ENCODE measurements at places on chromosomes 3 and 15. TPM values are rescaled to one million over a fixed set of nuclear protein-coding genes. Genes with fewer than 3 reads are reported as not detected.

The SPTSSB gene
- not detected for total RNA-seq

The FOXB1 gene
- 0.37 TPM for total RNA-seq

The PEX5L gene
- not detected for total RNA-seq

The CCDC13 gene
- total RNA-seq: 0.44 TPM

The C3orf80 gene
- not detected for total RNA-seq

The SLC24A5 gene
- total RNA-seq: not detected

- H3K36me3 ChIP-seq: no peaks in the 10 kb centered on the region
- DNase-seq: no peak
- peaks cover 5% of the 10 kb centered on the region for H3K4me1 ChIP-seq
- no peak overlapping the region for H3K4me3 ChIP-seq
Observed at GRCh38 chr3:122098611-122099010, 43.4 kb downstream of the CD86 start.

GRCh38 chr15:52782514-52782913 lies 7.6 kb downstream of the ONECUT1 start:
- H3K27me3 ChIP-seq: peaks cover 65% of the 10 kb centered on the region
- H3K36me3 ChIP-seq: no peaks in the 10 kb centered on the region
- H3K4me3 ChIP-seq: no peak overlapping the region

DNA sequence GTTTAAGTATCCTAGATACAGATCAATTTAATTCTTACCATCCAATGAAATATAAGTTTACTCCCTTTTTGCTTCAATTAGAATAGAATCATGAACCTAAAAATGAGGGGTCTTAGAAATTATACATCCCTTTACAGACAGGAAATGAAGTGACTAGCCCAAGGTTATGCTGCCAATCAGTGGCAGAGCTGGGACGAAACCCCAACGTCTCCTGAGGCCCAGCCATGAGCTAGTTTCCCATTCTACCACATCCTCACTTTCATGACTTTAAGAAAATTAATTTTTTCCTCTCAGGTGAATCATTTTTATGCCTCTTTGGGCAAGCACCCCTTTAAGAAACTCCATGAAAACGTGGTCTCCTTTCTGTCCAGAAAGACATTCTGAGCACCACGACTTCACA lies 11.2 kb downstream of the LRIG1 start:
- H3K27ac ChIP-seq: no peak overlapping the region
- DNase-seq: no peak
- H3K27me3 ChIP-seq: no peaks in the 10 kb centered on the region
- H3K4me3 ChIP-seq: no peak overlapping the region
- no peaks in the 10 kb centered on the region for H3K36me3 ChIP-seq
- H3K4me1 ChIP-seq: peaks cover 82% of the 10 kb centered on the region

GRCh38 chr3:172126741-172127140 lies 87.4 kb downstream of the FNDC3B start:
- no peaks in the 10 kb centered on the region for H3K36me3 ChIP-seq
- H3K4me1 ChIP-seq: peaks cover 11% of the 10 kb centered on the region
- DNase-seq: no peak
- no peak overlapping the region for H3K4me3 ChIP-seq
- no peaks in the 10 kb centered on the region for H3K27me3 ChIP-seq

DNA sequence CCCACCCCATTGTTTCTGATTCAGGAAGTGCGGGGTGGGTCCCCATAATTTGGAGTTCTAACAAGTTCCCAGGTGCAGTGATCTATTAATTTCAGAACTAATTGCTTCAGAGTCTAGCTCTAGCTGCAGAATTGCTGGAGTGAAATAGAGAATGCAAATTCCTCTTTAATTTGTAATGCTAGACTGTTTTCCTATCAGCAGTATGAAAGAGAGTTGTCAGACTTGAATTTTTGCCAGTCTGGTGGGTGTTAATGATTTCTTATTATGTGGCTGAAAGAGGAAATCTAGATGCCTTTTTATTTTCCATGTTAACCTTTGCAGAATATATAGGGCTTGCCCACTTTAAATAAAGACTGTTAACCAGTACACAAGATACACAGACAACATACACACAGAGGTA lies 23.7 kb downstream of the APH1B start:
- no peaks in the 10 kb centered on the region for H3K27me3 ChIP-seq
- H3K4me3 ChIP-seq: no peak overlapping the region
- H3K4me1 ChIP-seq: no peaks in the 10 kb centered on the region
- H3K36me3 ChIP-seq: peaks cover 13% of the 10 kb centered on the region

DNA sequence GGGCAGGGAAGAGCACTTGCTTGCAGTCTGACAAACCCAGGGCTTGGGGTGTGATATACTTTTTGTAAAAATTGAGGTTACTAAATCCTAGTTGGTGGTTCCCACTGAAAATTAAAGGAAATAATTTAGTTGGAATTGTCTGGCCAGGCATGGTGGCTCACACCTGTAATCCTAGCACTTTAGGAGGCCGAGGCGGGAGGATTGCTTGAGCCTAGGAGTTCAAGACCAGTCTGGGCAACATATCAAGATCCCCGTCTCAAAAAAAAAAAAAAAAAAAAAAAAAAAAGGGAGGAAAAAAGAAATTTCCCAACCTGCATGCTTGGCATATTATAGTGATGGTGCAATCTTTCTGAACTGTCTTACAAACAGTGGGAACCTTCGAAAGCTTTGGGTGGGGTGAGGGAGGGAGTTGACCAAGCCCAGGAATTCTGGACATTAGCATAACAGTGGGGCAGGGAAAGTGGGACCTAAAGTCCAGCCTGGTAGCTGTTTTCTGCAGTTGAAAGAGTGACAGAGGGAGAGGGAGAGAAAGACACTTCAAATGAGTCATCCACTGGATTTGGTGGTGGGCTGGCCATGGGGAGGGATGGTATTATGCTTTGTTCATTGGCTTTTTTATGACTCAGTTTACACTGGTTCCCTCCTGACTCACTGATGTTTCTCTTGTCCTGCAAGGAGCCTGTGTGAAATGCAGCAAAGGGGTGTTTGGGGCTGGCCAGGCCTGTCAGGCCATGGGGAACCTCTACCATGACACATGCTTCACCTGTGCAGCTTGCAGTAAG lies 41.1 kb downstream of the LIMD1 start:
- H3K27me3 ChIP-seq: no peaks in the 10 kb centered on the region
- H3K4me3 ChIP-seq: no peak overlapping the region
- no peaks in the 10 kb centered on the region for H3K36me3 ChIP-seq
- no peak for DNase-seq

GRCh38 chr3:114860531-114860930 lies 286.6 kb downstream of the ZBTB20 start:
- no peak overlapping the region for H3K27ac ChIP-seq
- H3K27me3 ChIP-seq: no peaks in the 10 kb centered on the region
- no peaks in the 10 kb centered on the region for H3K36me3 ChIP-seq
- H3K4me3 ChIP-seq: no peak overlapping the region

DNA sequence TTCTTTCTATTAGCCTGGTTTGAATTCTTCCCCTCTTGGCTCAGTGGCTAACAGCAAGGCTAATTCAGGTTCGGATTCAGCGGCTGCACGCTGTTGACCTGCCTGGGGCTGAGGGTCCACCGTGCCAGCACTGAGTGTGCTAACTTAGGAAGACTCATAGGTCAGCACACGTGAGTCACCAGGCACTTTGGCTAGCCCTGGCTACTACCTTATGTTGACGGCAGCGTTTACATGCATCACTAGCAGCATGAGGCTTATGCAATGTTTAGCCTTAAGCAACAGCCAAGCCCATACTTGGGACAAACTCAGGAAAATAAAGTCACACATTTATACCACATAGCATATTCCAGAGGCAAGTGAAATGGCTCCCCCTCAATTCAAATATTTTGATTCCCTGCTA lies 137.7 kb downstream of the RAB11A start:
- peaks cover 5% of the 10 kb centered on the region for H3K27me3 ChIP-seq
- no peaks in the 10 kb centered on the region for H3K4me1 ChIP-seq
- no peaks in the 10 kb centered on the region for H3K36me3 ChIP-seq
- H3K4me3 ChIP-seq: no peak overlapping the region

DNA sequence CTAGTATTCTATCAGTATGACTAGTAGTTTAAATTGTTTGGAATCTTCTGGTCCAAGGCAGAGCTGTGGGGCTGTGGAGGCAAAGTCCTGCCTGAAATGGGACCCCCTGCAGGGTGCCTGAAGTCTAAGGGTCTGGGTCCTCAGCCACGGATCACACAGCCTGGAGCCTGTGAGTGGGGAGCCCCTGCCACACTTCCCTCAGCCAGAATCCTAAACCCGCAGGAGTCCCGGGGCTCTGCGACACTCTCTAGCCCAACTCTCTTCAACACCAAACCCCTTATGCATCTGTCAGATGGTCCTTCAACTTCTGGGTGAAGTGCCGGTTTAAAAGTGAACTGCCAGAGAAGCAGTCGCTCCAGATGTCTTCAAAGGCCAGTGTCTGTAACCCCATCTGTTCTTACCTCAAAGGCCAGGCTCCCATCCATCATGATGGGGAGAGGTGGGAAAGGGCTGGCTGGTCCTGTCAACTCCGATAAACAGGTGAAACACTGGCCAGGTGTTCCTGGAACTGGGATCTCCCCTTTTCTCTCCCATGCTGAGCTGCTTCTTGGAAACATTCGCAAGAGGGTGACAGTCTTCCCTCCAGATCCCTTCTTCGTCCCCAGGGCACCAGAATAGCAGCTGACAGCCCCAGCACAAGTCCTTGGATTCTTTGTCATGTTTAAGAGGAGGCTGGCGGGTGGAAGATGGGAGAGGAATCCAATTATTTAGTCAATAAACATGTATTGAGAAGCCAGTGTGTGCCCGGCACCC lies 45.6 kb downstream of the CPN2 start:
- no peaks in the 10 kb centered on the region for H3K36me3 ChIP-seq
- H3K4me1 ChIP-seq: peaks cover 38% of the 10 kb centered on the region
- no peak for DNase-seq
- H3K27ac ChIP-seq: no peak overlapping the region
- no peak overlapping the region for H3K4me3 ChIP-seq
- H3K27me3 ChIP-seq: no peaks in the 10 kb centered on the region

GRCh38 chr3:180188512-180189309 lies 152.0 kb upstream of the PEX5L start:
- H3K4me3 ChIP-seq: no peak overlapping the region
- no peaks in the 10 kb centered on the region for H3K4me1 ChIP-seq
- H3K27me3 ChIP-seq: no peaks in the 10 kb centered on the region
- H3K36me3 ChIP-seq: no peaks in the 10 kb centered on the region
- DNase-seq: no peak

DNA sequence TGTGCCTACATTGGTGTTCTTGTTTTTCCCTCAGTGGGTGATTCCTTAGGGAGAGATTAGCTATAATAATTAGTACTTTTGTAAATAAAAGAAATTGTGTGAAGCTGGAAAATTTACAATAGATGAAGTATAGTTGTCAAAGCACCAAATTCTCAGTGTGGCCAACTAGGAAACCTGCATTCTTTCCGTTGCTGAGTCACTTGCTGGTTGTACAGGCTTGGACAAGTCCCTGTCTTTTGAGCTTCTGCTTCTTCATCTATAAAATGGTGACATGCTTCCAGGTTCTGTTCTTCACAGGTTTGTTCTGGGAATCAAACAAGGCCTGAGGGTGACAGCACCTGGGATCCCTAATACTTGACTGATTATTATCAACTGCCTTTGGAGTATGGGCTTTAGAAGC lies 184.1 kb upstream of the HES1 start:
- H3K4me3 ChIP-seq: no peak overlapping the region
- H3K27ac ChIP-seq: no peak overlapping the region
- no peak for DNase-seq
- no peaks in the 10 kb centered on the region for H3K4me1 ChIP-seq
- no peaks in the 10 kb centered on the region for H3K27me3 ChIP-seq

DNA sequence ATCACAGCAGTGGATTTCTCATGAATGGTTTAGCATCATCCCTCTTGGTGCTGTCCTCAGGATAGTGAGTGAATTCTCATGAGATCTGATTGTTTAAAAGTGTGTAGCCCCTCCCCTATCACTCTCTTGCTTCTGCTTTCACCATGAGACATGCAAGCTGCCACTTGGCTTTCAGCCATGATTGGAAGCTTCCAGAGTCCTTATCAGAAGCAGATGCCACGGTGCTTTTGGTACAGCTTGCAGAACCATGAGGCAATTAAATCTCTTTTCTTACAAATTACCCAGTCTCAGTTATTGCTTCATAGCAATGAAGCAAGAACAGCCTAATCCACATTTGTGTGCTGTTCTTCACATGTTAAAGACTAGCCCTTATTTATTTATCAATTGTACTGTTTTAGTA lies 495.2 kb upstream of the EPHA6 start:
- DNase-seq: no peak
- no peaks in the 10 kb centered on the region for H3K27me3 ChIP-seq
- no peaks in the 10 kb centered on the region for H3K4me1 ChIP-seq
- no peak overlapping the region for H3K27ac ChIP-seq
- H3K36me3 ChIP-seq: no peaks in the 10 kb centered on the region

DNA sequence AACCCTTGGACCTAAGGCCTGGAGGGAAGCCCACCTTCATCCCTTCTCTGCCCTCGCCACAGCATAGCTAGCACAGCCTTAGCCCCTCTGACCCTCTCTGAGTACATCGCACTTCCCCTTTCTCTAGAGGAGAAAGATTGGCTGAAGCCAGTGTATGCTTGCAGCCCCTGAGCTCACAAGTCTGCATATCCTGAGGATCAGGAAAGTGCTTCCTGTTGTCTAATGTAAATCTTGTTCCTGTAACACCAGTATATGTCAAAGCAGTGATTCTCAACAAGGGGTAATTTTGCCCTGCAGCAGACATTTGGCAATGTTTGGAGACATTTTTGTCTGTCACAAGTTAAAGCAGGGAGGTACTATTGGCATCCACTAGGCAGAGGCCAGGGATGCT lies 2.2 kb upstream of the PRKCD start:
- DNase-seq: no peak
- H3K36me3 ChIP-seq: no peaks in the 10 kb centered on the region
- H3K4me1 ChIP-seq: peaks cover 25% of the 10 kb centered on the region
- H3K27ac ChIP-seq: no peak overlapping the region

GRCh38 chr15:32855942-32856341 lies 138.1 kb downstream of the GREM1 start:
- H3K36me3 ChIP-seq: no peaks in the 10 kb centered on the region
- no peaks in the 10 kb centered on the region for H3K27me3 ChIP-seq
- no peaks in the 10 kb centered on the region for H3K4me1 ChIP-seq
- H3K4me3 ChIP-seq: no peak overlapping the region
- no peak for DNase-seq

GRCh38 chr3:126952261-126952982 lies 30.5 kb upstream of the PLXNA1 start:
- H3K27me3 ChIP-seq: no peaks in the 10 kb centered on the region
- H3K4me1 ChIP-seq: no peaks in the 10 kb centered on the region
- DNase-seq: no peak
- H3K4me3 ChIP-seq: no peak overlapping the region
- no peak overlapping the region for H3K27ac ChIP-seq
